ENCODE measurements at places on chromosomes 4 and X.
A peak's percentile ranks its signal among the peaks of the same experiment; 100 is the strongest.

- DNase-seq: no peak
Measured at GRCh38 chr4:5933116-5933515, 40.2 kb upstream of the CRMP1 start.

GRCh38 chrX:124986284-124986683, 333.4 kb upstream of the TEX13C start:
- DNase-seq: no peak

DNA sequence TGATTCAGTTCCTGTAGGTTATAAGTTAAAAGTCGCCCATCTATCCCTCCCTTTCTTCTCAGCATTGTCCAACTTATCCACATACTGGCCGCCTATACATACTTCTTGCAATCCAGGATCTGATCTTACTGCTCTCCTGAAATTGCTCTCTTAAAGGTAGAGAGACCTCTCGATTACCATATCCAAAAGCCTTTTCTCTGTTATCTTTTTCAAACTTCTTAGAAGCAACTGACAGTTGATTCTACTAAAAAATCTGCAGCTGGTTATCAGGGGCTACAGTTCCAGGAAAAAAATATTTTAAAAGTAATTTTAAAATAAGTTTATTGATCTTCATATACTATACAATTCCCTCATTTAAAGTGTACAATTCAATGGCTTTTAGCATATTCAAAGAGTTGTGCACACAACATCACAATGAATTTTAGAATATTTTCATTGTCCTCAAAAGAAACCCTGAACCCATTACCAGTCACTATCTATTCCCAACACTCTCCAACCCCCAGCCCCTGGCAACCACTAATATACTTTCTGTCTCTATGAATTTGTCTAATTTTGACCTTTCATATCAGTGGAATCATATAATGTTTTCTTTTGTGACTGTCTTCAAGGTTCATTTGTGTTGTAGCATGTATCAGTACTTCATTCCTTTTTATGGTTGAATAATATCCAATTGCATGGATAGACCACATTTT, 102.0 kb downstream of the HDAC8 start:
- DNase-seq: no peak

DNA sequence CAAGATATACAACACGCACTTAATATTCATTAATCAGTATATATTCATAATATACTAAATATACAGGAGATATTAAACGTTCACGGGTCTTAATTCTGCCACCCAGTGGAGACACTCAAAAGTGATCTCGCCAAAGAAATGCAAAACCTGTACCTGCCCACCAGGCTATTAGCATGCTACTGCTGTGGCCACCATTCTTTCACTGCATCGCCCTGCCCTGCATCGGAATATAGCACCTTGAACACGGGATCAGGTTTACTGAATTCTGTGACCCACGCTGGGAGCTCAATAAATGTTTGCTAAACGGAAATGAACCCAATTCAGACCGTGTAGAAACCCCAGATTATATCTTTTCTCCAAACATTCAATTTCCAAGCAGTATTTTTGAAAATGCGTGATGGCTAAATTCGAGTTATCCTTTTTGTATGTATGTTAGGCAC, 840 bp upstream of the CLCN3 start:
- no peak for DNase-seq

DNA sequence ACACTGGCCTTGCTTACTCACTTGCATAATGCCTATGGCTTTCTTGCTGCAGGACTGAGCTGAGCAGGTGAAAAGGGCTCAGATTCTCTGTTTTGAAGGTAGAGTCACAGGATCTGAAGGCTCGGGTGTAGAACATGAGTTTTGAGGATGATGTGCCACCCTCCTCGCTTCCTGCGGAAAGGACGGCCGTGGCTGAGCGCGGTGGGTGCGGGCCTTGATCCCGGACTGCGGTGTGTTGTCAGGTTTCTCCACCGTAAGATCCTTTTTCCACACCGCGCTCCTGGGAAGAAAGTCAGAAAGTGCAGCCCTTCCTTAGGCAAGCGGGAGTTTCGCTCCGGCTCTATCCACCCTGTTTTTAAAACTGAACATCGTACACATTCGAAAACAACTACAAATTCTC, 36.2 kb downstream of the ZFP42 start:
- no peak for DNase-seq

DNA sequence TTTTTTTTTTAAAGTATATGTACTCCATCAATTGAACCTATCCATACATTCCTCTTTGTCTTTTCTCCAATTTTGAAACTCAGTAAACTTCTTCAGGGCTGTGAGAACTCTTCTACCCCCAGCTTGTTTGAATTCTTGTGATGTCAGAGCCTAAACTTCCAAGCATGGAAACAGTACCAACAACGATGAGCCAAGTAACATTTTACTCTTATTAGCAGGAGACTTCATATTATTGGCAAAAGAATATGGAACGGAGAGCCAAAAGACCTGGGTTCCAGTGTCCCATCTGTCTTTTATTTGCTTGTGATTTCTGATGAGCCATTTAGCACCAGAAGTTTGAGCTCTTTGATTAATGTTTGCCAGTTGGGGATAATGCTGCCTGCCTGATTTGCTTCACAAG, 5.3 kb downstream of the DIAPH2 start:
- DNase-seq: no peak

DNA sequence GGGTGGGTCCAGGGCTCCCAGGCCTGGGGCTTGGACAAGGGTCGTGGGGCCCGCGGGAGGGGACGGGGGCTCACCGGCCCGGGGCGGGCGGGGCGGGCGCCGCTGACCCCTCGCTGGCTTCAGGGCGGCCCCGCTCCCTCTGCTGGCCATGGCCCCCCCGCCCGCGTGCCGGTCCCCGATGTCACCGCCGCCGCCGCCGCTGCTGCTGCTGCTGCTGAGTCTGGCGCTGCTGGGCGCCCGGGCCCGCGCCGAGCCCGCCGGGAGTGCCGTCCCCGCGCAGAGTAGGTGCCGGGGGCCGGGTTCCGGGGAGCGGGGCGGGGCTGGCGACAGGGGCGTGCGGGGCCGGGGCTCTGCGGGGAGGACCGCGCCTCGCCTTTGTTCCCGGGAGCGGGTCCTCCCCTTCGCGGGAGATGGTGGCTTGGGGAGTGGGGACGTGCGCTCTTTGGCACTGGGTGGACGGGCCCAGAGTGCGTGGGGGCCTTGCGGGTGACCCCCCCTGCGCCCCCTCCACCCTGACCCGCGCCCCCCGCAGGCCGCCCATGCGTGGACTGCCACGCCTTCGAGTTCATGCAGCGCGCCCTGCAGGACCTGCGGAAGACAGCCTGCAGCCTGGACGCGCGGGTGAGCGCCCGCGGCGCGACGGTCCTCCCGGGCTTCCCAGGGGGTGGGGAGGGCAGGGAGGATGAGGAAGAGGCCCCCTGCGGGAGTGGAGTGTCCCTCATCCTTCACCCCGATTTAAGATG, 16.8 kb upstream of the NAT8L start:
- DNase-seq: no peak

DNA sequence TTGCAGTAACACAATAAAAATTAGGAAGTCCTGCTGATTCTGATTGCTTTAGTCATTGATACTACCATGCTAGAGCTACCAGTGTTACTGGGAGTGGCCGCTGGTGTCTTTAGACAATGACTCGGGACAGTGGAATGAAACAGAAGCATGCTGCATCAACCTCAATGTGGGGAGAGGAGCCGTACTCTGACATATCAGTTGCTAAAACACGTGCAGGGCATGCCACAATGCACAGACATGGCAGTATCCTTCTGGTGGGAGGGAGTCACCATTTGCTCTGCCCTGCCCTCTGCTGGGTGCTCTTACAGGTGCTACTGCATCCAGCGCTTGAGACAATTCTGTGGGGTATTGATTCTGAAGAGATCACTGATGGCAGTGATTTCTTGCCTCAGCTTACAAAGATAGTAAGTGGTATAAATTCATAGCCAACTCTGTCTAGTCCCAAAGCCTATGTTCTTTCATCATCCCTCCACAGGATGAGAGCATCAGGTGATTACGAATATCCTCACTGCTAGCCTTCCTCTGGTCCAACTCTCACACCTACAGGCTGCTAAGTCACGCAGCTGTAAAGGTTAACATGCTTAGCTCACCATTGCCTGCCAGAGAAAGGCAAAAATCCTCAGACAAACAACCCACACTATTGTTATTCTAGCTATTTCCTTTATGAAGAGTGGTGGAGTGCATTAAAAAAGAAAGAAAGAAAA, 43.7 kb downstream of the NSG1 start:
- DNase-seq: peak; percentile 75

GRCh38 chrX:69107231-69107739, 58.0 kb downstream of the PJA1 start:
- DNase-seq: no peak

- no peak for DNase-seq
Measured at GRCh38 chrX:136203951-136204350, 47.2 kb downstream of the MAP7D3 start.

DNA sequence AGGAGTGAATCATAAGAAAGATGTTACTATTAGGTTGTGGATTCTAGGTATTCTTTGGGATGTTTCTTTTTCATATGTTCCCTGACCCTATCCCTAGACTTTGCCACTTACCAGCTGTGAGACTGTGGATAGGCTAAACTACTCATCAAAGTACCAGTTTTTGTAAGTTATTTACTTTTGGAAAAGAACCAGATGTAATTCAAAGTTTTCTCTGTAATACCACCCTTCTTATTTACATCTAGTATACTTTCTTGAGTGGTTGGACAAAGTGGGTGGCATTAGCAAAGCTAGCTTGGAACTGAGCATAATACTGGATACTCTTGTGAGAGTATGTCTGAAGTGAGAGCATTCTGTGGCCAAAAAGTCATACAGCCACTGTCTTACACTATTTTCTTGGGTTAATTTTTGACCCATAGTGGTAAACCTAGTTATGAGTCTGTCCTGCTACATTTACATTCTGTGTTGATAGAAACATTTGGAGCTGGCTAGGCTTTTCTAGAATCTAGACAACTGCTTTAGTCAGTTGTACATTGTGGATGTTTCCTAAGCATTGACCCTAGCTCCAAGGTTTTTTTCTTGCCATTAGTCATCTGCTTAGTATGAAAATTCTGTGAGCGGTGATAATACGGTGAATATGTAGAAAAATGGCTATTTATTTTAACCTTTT, 41.7 kb downstream of the KDM6A start:
- DNase-seq: no peak

DNA sequence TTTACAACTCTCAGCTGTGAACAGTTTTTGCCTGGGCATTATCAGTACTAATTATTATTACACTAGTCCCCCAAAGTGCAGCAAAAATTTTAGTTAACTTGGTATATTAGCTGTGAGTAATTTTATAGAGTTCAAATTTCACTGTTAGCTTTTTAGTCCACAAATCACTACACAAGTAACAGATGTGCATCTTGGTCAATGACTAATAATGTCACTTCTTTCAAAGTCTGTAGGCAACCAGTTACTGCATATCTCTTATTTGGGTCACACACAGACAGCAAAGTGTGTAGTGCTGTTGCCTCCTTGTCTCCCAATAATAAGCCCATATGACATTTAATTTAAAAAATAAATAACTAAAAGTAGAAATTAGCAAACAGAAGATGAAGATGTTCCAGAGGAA, 159.9 kb downstream of the SCFD2 start:
- no peak for DNase-seq

DNA sequence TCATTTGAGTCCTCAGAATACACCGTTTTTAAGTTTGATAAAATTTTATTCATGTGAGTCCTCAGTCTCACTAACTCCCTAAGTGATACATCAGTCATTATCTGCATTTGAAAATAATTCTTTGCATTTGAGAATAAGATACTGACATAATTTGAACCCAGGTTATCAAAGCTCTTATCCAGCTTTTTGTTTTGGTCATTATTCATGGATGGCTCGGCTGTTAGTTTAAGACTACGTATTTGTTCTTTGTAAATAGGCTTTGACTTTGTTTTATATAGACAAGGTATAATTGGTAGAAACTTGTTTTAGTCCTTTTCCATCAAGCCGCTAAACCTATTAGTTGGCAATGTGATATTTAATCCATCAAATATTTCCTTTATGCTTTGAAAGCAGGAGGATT, 7.9 kb downstream of the SPRY1 start:
- no peak for DNase-seq

DNA sequence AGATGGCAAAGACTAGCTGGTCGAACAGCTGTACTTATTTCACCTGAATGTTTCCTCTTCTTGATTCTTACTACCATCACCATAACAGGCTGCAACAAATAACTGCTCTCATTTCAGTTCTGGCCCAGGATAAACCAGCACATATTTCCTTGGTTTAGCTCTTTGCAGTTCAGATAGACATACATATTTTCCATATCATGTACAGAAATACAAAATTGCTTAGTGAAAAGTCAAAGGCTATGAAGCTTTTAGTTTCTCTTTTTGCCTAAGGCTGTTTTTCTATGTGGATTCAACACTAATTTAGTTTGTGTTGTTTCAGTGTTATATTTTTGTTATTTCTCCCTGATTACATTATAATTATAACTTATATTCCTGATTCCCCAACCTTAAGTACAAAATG, 103.6 kb upstream of the BMP3 start:
- DNase-seq: no peak

- no peak for DNase-seq
Measured at GRCh38 chr4:15547392-15547791, 77.7 kb downstream of the CC2D2A start.

- DNase-seq: no peak
Measured at GRCh38 chrX:7444967-7445366, 297.0 kb upstream of the PUDP start.

DNA sequence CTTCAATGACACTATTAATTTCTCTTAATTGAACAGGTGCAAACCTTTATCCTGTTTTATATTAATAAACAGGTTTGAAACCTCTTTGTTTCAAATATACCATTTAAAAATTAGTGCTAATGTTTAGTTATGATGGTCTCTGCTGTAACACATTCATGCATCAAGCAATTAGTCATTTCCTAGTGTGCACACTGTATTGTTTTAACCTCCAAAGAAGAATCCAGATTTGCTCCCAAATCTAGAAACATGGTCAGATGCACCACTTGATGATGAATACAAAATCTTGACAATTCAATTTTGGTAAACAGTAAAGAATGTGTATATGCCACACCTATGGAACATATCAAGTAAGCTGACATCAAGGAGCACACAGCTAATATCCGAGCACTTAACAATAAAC, 157.1 kb downstream of the TRIML1 start:
- no peak for DNase-seq

DNA sequence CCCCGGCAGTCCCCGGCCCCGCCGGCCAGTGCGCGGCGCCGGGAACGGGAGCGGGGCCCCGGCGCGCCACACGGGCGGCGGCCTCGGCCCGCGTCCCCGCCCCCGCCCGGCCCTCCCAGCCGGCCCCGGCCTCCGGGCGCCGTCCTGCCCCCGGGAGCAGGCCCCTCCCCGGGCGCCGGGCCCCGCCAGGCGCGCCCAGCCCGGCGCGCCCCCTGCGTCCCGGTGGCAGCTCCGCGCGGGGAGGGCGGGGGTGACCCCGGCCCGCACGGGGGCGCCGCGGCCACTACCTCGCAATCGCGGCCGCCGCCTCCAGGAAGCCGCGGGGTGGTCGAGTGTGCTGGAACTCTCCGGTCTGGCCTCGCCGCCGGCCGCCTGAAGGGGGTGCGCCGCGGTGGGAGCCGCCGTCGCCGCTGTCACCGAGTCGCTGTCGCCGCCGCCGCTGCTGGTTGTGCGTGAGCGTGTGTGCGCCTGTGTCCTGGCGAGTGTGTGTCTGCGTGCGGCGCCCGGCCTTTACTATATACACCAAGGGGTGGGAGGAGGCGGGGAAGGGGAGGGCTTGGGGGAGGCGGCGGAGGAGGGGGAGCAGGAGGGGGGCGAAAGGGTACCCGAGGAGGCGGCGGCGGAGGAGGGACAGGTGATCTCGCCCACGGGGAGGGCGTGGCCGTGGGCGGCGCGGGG, at the start of gene RAI2:
TSS of gene RAI2 (minus strand) at position 488 of the 678 bp plus-strand sequence. CDS start 59,288 bp downstream, outside the sequence.
- DNase-seq: no peak
